Activated effector memory CD4-positive, alpha-beta T cell treated with anti-CD3 and anti-CD28 coated beads, Interleukin-2, amount 50 U/mL, for 16 hours (primary cell): ENCODE measurements at places on chromosomes 5 and 9.
A peak's percentile ranks its signal among the peaks of the same experiment; 100 is the strongest.

GRCh38 chr5:58261605-58262004 is 198.3 kb downstream of the PLK2 start:
- no peak for DNase-seq

- DNase-seq, result no peak
Observed at GRCh38 chr5:34499001-34499734, 157.0 kb upstream of the RAI14 start.

DNA sequence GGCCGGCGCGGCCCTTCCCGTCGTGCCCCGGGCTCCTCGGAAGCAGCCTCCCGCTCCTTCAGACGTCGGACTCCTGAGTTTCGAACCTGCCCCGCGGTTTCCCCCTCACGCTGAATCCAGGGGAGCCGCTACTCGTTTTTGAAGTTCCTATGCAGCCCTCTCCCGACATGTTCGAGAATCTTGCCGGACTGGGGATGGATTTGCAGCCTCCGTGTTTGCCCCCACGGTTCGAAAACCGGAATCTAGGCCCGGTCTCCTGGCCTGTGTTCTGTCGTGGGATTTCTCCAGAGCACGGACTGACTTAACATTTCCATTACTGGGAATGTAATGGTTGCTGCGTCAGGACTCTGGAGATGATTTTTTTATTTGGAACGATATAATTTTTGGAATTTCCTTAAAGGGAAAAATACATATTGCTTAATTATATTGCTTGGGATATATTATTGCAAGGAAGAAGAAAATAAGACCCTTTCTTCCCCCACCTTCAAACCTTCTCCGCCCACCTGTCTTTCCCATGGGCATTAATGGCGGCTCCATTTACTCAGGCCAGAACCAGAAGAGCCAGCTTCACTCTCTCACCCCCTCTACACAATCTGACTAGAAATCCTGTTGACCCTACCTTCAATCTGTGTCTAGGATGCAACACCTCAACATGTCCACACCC is 8.5 kb upstream of the MGAT1 start:
- DNase-seq, result no peak

GRCh38 chr5:15943487-15943886 is 236.1 kb downstream of the MARCHF11 start:
- no peak for DNase-seq

GRCh38 chr9:115444959-115445358 is 327.0 kb upstream of the TNC start:
- no peak for DNase-seq

- peak; percentile 99 for DNase-seq
Observed at GRCh38 chr5:139403787-139404483, at the start of gene SPATA24. Gene SPATA24 (minus strand): TSS chr5:139404089. CDS start chr5:139404060, 29 bp downstream.

- no peak for DNase-seq
Observed at GRCh38 chr5:93582167-93582462, 907 bp upstream of the NR2F1 start.

DNA sequence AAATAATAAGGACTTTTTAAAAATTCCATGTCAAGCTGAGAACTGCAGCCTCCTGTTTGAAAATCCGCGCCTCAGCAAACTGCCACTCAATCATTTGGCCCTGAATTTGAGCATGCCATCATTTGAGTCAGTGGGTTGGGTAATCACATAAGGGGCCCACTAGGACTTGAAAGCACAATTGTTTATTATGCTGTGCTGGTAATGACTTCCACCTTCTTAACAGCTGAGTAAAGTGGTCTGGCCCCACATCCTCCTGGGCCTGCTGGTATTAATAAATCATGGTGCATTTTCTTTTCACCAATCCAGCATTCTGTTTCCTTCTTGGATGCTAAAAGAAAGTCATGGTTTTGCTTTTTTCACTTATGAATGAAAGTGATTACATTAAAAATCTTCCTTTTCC is 103.0 kb upstream of the CTSL start:
- DNase-seq, result no peak

DNA sequence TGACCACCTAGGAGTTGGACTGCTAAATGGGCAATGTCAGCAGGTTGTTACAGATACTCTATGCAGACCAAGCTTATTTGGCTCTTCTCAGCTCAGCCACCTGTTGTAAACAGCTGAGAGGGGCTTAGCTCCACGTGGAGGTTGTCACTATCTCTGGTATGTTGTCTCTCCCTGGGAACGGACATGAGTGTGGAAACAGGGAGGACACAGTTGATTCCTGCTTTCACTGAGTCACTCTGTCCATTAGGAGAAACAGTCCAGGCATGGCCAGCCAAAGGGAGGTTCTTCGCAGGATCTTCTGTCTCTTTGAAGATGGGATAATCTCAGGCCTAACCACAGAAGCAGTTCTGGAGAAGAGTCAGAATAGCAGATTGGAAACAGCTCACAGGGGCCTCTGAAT is 121.2 kb downstream of the PALM2AKAP2 start:
- no peak for DNase-seq

DNA sequence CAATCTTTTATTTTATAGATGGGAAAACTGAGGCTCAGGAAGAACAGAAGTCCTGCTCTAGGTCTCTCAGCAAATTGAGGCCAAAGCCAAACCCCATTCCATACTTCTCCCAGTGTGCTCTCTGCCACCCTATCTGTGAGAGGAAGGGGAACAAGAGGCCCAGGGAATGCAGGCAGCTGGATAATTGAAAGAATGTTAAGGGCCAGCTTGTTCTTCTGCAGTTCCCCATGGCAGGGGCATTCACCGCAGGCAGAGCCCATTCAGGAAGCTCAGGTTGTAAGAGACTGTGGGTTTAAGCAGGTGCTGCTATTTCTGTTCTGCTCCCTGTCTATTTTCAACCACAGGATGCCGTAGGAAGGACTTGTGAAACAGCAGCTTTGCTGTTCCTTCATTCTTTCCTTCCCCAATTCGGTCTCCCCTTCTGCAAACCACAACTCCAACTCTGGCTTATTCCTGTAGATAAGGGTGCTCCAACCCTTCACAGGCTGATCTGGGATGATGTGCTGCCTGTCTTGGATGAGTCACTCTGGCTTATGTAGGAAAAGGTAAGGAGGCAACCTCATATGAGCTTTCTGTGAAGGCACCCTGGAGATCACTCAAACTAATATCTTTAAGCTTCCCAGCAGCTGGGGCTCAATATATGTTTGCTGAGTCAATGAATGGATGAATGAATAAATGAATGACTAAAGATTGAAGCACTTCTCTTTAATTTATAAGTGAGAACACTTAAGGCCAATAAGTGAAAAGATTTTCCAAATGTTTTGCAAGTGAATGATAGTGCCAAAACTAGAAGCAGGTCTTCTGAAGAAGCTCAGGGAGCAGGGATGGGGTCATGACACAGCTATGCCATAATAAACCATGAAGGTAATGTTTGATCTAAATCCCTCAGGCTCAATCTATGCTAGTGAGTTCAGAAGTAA is 377.6 kb downstream of the BRINP1 start:
- no peak for DNase-seq

DNA sequence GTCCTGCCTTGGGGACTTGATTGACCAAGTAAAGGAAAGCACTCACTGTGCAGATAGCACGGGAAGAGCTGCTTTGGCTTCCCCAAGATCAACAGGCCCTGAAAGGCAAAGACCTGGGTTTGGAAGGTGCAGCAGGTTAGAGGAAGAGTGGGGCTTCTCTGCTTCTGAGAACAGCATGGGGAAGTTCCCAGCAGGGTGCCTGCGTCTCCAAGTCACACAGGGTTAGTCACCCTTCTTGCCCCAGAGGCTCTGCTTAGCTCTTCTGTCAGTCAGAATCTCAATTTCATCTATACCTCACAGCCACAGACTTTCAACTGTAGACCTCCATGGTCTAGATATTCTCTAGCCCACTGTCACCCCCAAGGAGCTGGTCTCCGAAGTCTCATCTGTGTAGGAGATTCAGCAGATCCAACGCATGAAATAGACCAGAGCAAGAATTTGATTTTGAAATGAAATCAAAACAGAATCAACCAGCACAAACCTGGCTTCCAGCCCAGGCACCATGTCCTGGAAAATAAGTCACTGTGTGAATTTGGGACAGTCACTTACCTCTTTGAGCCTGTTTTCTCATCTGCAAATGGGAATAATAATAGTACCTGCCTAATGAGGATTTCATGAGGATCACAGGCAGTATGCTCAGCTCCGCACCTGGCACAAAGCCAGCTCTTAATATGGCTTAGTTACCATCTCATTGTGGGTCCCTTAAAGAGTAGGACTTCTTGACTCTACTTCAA is 64.0 kb downstream of the SFXN1 start:
- DNase-seq, result peak; percentile 68

DNA sequence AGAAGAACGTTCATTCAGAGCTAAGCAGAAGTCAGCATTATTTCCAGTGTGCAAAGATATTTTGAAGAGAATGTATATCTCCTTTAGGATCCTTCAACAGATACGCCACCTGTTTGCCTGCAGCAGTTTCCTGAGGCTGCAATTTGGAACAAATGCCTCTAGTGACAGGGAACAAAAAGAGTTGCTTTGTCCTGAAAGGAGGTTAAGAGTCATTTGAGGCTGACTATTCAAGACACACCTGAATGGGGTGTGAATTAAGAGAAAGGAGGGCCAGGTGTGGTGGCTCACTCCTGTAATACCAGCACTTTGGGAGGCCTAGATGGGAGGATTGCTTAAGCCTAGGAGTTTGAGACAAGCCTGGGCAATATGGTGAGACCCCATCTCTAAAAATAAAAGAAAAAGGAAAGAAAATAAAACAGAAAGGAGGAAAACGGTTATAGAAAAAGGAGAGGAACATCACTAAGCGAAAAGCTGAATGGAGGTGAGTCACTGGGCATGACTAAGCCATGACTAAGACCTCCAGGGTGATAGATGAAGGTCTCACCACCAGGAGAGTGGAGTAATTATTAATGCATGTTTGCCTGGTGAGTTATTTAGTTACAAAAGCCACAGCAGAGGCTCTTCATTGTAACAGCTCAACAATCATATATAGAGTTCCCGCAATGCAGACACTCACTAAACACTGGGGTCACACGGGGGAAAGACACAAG is 255.2 kb upstream of the TNC start:
- DNase-seq, result no peak

- DNase-seq, result no peak
Observed at GRCh38 chr5:59299006-59299405, 594.5 kb downstream of the PDE4D start.

DNA sequence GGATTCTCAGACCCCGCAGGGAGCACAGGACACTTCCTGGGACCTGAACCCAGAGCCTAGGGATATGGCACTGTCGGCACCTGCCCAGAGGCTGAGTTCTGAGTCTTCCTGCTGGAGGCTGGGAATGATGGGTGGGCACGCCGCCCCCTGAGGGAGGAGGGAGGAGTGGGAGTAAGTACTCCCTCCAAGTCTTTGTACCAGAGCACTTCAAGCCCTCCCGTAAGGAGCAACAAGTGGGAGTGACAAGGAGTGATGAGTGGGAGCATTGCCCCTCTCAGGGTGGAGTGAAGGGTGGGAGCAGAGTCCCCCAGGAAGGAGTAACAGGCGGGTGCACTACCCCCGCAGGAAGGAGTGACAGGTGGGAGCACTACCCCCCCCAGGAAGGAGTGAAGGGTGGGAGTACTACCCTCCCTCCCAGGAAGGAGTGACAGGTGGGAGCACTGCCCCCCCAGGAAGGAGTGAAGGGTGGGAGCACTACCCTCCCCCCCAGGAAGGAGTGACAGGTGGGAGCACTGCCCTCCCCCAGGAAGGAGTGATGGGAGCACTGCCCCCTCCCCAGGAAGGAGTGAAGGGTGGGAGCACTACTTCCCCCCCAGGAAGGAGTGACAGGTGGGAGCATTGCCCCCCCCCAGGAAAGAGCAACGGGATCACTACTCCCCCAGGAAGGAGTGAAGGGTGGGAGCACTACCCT is 100.1 kb downstream of the CACNA1B start:
- DNase-seq, result peak; percentile 48

DNA sequence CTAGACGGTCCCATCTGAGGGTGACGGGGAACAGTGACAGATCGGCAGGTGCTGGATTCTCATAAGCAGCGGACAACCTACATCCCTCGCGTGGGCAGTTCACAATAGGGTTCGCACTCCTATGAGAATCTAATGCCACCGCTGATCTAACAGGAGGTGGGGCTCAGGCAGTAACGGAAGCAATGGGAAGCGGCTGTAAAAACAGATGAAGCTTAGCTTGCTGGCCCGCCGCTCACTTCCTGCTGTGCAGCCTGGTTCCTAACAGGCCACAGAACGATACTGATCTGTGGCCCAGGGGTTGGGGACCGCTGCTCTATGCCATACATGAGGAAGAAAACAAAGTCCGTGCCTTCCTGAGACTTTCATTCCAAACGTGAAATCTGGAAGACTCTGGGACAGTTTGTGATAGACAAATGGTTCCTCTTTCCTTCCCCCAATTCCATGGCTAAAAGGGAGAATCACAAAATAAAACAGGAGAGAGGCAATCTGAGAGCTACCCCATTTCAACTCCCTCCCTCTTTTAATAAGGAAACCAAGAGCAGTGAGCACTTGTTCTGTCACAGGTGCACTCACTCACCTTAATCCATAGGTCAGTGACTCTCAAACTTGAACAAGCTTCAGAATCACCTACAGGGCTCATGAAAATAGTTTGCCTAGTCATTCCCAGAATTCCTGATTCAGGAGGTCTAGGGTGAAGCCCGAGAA is 12.1 kb downstream of the PDCL start:
- peak; percentile 79 for DNase-seq

DNA sequence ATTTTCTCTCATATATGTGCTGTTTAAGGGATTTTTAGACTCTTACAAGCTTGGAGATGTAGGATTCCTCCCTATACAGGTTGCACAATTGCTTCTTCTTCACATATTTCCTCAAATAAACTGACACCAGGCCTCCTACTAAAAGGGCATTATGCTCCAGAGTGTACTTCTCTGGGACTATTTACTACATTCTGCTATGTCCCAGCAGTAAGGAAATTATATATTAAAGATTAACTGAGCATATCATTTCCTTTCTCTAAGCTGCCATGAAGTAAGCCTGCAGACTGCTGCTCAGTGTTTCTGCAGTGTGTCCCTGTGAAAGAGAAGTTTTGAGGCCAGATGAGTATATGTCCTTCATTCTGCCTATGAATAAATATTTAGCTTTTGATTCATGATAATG is 356.9 kb upstream of the NUDT12 start:
- no peak for DNase-seq

- DNase-seq, result no peak
Observed at GRCh38 chr9:21326526-21327139, 8.6 kb downstream of the KLHL9 start.

DNA sequence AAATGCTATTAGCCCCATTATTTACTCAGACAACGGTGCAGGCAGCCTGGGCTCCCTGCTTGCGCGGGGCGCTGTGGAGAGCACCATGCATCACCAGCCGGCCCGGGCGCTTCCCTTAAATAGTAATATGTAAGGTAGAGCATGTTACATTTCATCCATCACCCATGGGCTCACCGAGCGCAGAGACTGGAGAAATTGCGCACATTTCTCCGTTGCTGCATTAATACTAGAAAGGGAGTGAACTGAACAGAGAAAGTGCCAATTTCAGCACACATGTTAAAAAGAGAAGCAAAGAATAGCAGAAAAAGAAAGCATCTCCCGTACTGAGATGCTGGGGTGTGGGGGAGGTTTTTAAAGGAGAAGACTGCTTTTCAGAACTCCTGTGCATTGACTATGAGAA is 400.3 kb downstream of the ZSWIM6 start:
- DNase-seq, result no peak

- no peak for DNase-seq
Observed at GRCh38 chr9:79312686-79313421, 258.9 kb upstream of the TLE4 start.

GRCh38 chr5:55427157-55427556 is 107.6 kb downstream of the PLPP1 start:
- DNase-seq, result no peak

- DNase-seq, result no peak
Observed at GRCh38 chr5:1168796-1169195, 32.6 kb upstream of the SLC6A19 start.
